Activated T-cell treated with anti-CD3 and anti-CD28 coated beads, Interleukin-2, amount 50 U/mL, for 1 hour (primary cell): ENCODE measurements at places on chromosomes 3 and 15.
A peak's percentile ranks its signal among the peaks of the same experiment; 100 is the strongest.

- DNase-seq, result no peak
Measured at GRCh38 chr15:77657634-77658238, 25.0 kb upstream of the LINGO1 start.

GRCh38 chr3:156418428-156418827, 136.5 kb downstream of the SSR3 start:
- no peak for DNase-seq

DNA sequence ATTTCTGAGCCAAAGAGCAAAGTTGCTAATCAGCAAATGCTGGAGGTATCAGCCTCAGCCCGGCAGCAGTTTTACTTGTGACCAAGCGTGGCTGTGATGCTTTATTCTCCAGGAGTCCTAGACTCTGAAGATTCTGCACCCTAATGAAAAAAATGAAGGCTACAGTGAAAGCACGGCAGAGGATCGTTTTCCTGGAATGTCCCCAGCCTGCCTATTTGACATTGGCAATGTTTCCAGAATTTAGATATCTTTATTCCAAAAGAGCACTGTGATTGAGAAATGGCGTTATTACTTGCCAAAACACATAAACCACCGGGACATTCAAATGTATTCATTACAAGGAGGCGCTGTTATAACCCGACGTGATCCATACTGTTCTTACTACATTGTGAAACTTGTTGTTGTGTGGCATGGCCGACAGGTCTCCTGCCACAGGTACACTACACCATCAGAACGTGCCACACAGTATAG, 263.8 kb downstream of the SLCO3A1 start:
- DNase-seq, result no peak

DNA sequence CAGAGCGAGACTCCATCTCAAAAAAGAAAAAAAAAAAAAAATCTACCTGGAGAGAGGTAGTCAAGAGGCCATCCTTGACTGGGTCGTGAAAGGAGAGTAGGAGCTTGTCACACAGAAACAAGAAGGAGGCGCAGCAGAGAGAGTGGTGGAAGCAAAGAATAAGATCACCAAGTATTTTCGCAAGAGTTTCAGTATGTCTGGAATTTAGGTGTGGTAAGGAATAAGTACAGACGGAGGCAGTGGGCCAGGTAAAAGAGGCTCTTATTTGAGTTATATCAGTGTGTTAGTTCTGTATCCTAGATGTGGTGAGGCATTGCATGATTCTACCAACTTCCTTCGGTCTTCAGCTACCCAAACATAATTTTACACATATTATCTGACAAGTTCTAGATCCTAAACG, 14.6 kb upstream of the ATP10A start:
- no peak for DNase-seq

GRCh38 chr3:59644479-59645402, 594.9 kb upstream of the CFAP20DC start:
- DNase-seq, result no peak

DNA sequence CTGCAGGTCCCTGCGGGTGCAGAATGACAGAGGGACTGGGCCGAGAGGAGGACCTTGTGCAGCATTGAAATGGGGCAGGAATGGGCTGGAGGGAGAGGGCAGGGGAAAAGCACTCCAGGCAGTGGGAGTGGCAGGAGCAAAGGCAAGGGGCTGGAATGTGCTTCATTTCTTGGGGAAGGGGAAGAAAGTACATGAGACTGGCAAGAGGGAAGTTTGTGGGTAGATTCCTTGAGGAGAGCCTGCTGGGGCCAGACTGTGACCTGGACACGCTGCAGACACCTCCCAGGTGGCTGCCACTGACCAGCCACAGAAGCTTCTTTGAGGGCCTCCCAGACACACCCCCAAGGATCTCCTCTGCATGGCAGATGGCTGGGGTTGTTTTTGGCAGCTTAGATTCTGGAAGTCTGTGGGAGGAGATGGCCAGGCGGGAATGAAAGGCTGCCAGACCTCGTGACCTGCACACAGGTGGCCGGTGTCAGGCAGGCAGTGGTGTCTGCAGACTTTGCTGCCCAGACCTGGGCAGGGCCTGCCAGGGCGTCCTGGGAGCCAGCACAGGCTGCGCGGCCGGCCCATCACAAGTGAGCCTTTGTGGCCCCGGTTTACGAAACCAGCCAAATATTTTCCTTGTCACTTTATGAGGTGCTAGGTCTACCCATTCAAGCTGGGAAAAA, 53.1 kb downstream of the SPSB4 start:
- DNase-seq, result no peak

DNA sequence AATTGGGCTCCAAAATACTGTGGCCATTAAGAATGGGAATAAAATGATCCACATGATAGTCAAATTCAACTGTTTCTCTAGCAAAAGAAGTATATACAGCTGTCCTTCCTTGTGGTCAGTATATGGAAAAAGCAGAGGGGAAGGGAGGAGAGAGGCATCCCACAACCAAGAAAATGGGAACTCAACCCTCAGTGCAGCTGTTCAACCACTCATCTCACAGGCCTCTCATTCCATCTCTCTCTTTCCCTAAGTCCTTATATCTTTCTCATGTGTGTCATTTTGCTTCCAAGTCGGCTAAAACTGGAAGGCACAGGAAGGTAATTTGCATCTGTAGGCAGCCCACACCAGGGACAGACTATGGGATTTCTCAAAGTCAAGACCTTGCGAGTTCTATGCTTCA, 27.5 kb downstream of the AVEN start:
- no peak for DNase-seq

DNA sequence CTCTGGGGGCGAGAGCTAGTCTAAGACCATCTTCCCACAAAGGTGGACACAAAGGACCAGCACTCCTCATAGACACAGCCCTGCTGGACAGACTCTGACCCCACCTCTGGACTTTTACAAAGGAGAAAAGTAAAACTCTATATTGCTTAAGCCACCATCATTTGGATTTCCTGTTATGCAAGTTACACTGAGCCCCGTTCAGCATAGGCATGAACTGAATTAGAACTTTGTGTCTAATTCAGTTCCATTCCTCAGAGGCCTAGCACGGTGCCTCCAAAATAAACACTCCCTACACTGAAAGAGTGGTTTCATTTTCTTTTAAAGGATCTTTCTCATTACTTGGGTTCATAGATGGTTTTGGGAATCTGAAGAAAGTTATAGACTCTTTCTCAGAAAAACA, 79.2 kb upstream of the OCA2 start:
- DNase-seq, result no peak

DNA sequence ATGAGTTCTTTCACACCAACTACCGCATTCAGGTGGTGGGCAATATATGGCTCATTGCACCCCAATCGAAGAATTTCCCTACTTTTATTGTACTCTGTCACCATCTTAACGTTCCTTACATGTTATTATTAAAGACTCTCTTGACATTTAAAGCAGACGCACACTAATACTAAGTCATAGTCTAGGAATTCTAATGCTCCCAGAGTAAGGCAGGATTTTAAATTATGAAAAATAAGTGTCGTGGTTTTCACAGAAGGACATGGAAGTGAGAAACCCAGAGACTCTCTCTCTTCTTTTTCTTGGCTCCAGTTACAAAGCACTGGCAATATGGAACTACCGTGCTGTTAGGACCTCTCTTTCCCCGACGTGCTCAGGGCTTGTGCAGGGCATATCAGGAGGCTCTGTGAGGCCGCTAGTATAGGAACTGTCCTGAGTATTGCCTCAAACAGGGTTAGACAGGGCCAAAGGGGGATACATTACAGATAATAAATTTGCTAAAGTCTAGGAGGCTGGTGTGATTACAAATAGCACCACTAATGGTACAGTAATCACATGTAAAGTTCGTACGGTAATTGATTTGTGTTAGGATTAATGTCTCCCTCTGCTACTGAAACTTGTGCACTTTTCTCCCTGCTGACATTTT, 590.8 kb downstream of the FOXP1 start:
- DNase-seq, result no peak

DNA sequence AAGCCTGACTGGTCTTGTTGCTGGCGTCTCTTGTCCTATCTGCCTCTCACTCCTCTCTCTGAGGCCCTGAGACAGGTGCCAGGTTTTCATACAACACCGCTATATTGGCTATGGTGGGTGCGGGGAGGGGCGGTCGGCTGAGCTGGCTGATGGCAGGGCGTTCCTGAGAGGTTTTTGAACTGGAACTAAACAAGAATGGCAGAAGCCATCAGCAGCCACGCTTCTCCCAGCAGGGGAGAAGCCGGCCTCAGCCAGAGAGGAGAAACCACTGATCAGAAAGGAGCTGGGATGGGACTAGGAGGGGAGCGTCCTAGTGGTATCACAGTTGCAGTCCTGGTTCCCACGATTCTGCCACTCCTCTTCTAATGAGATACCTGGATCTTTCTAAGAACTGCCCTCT, 89.9 kb upstream of the PRR23E start:
- no peak for DNase-seq

GRCh38 chr3:197472151-197472550, 83.6 kb downstream of the BDH1 start:
- no peak for DNase-seq

DNA sequence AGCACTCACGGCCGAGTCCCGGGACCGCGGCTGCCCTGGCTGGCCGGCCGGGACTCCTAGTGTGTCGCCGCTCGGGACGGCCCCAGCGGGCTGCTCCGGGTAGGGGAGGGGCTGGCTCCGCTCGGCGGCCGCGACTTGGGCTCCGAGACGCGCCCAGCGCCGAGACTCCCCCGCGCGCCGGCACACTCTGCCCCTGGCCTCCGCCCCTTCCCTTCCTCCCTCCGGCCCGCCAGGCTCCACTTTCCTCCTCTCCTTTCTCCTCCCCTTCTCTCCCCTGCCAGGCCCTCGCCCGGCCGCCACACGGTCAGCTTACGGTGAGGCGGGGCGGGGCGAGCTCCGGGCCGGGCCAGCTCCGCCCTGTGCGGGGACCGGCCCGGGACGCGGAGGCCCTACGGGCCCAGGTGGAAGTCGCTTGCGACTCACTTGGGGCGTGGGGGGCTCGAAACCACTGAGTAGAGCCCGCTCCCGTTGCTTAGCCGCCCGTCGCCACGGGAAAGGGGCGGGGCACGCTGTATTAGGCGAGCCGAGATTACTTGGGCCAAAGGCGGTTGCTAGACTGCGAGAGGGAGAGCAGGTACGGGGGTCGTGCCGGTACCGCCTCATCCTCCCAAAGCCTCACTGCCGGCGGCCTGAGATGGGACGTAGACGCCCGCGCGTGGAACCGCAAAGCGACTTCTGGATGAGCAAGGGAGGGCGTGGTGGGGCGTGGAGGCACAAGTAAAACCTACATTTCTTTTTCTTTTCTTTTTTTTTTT, at the start of gene ITGB5:
TSS of gene ITGB5 (minus strand) at position 189 of the 755 bp plus-strand sequence. CDS start 365 bp downstream, outside the sequence.
- peak; percentile 34 for DNase-seq

DNA sequence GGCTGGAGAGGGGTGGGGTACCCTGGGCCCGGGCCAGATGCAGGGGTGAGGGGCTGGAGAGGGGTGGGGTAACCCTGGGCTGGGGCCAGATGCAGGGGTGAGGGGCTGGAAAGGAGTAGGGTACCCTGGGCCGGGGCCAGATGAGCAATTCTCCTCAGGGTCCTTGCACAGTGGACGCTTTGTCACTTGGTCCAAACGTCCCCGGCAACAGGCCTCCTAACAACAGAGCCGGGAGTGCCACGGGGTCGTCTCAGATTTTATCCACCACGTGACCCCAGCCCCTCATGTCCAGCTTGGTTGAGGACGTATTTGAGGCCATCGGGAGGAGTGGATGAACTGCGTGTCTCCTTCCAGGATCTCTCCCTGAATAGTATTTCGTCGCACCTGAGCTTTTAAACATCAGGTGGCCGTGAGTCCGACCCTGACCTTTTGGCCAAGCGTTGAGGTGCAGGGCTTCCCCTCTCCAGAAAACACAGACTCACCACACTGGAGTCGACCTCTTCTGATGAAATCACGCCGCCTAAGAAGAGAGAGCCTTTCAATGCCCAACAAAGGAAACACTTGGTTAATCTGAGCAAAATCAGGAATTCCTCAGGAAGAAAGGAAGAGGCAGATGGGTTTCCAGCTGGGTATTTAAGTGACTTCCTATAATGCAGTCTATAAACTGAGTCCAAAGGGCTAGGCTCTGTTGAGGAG, 12.8 kb upstream of the LRRC15 start:
- DNase-seq, result no peak

GRCh38 chr15:85580879-85581278, 200.5 kb downstream of the AKAP13 start:
- DNase-seq, result peak; percentile 49

DNA sequence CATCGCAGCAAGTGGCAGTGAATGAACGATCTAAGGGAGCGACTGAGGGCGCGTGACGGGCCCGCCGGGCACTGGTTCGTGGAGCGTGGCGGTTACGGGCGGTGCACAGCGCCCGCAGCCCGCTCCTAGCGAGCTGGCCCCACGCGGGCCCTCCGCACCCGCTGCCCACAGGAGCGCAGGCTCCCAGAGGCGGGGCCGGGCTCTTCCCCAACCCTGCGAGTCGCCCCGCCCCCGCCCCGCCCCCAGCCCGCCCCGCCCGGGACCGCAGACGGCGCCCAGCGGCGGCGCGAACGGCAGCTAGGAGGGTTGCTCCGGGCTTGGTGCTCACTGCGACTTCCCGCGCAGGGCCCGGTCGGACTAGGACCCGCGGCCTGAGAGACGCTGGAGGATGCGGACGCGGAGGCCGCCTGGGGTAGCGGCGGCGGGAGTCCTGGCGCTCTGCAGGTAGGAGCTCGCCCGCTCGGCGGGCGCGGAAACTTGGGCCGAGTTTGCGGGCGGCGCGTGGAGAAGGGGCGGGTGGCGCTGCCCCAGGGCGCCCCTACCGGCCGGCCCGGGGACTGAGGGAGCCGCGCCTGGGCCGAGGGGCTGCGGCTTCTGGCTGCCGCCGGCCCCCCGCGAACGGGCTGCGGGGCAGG, at the start of gene C15orf39:
TSS of gene C15orf39 (plus strand) at position 267 of the 635 bp plus-strand sequence. CDS start 4,167 bp downstream, outside the sequence.
- DNase-seq, result peak; percentile 85

DNA sequence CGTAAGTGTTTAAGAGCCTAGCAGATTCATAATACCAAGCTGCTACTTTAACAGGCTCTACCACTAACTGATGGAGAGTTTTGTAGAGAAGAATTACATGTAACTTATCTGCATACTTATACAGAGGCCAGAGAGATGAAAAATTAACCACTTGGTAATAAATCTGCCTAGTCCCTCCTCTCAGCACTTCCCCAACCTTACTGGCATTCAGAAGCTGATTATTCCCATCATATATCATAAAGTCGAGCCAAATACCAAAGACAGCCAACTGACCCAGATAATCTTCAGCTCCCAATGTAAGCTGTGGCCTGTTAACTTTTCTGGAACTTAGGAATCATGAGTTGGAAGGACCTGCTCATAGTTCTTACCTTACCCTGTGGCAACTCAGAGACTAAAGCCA, 25.5 kb upstream of the CSPG5 start:
- no peak for DNase-seq

DNA sequence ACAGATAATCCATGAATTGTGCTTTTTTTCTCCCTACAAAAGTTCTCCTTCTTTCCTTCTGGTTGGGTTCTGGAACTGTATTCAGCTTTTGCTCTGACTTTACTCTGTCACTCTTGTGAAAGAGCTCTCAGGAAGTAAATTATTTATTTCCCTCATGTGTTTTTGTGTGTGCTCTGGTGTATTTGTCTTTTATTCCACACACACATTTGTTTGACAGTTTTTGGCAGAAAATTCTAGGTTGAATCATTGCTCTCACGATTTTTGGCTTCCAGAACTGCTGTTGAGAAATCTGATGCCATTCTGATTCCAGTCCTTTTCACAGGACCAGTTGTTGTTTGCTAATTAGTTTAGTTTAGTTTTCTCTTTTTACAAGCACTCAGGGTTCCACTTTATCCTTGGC, 172.8 kb downstream of the PLCH1 start:
- DNase-seq, result no peak
